ENCODE measurements at places on chromosomes 16 and 17. TPM values are rescaled to one million over a fixed set of nuclear protein-coding genes. Genes with fewer than 3 reads are reported as not detected.
A peak's percentile ranks its signal among the peaks of the same experiment; 100 is the strongest.

DNA sequence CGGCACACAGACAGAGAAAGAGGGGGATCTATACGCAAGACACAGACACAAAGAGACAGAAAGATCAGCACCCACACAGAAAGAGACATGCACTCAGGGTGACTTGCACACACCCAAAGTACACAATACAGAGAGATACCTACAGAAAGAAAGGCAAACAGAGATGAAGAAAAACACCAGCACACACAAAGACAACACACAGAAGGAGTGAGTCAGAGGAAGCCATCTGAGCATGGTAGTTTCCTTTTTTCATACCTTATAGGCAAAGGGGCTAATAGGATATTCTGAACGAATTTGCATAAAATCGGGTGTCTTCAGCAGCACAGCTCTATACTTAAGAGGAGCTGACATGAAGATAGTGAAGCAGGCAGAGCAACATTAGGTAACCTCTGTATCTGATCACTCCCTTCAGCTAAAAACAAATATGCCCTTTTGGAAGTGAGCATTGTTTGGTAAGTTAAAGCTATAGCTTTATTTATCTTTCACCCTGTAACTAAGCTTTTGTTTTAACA is 198.6 kb downstream of the AATF start:
- DNase-seq = no peak

DNA sequence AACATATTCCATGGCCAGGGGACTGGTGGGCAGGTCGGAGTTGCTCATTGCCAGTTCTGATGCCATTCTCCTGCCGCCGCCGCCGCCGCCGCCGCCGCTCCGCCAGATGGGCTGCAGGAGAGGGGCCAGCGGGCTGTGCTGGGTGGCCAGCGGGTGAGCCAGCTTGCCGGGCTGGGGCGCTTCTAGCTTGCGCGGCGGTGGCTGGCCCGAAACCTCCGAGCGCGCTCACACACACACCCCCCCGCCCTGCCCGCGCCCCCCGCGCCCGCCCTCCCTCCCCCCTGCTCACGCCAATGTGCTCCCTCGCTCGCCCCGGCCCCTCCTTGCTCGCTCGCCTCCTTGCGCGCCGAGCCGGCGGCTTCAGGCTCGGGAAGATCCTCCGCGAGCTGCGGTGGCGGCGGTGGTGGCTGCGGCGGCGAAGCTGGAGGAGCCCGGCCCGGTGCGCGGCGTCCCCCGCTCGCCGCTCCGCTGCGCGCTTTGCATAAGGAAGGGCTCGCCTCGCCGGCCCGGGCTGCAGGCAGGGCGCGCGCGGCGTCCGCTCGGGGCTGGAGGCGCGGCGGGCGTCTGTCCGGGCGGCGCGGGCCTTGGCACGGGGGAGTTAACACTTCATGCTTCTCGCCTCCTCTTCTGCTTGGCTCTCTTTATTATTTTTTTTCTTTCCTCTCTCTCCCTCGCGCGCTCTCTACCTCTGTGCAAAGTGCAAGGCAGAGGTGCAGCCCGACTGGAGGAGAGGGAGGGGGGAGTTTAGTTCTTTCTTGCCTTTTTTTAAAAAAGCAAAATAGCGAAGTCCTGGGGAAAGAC is 500 bp downstream of the MAF start:
- no peak for DNase-seq

The GRAP gene
- polyA plus RNA-seq = 2.4 TPM

The COPZ2 gene
- polyA plus RNA-seq = 39.5 TPM

DNA sequence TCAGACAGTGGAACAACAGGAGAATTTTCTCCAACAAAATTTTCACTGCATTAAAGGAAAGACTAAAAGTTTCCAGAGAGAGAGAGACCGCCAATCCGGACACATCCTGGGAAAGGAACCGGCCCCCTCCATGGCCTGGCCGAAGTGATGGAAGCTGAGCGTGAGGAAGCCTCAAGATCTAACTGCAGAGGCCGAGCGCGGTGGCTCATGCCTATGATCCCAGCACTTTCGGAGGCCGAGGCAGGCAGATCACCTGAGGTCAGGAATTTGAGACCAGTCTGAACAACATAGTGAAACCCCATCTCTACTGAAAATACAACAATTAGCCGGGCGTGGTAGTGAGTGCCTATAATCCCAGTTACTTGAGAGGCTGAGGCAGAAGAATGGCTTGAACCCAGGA is 3.9 kb downstream of the CTRB2 start:
- DNase-seq = peak; percentile 30

The CCL5 gene
- 3.5 TPM for polyA plus RNA-seq

The SULT1A2 gene
- 0.54 TPM for polyA plus RNA-seq

The VTN gene
- polyA plus RNA-seq = 0.64 TPM

- no peak for DNase-seq
Observed at GRCh38 chr16:85327731-85328675, 215.7 kb upstream of the CIBAR2 start.

DNA sequence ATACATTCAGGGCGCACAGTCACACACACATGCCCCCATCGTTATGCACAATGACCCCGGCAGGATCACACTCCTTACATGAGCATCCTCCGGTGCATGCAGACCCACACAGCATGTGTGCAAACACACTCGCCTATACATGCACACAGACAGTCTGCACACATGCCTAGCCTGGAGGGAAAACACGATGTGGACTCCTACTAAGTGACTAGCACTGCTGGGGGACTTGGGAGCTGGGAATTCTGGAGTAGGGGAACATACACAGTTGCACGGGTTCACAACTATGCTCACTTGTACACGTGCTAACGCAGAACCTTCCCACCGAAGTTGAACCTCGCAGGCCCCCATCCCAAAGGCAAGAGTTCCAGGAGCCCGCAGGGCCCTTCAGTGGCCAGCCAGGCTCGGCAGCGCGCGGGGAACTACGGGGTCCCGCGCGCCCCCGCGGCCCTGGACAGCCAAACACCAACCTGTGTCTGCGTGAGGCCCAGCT is 2.0 kb downstream of the DLX3 start:
- DNase-seq = no peak

GRCh38 chr16:84986102-84986501 is 25.2 kb downstream of the ZDHHC7 start:
- DNase-seq = no peak

The MRPL38 gene
- 65.4 TPM for polyA plus RNA-seq

The MILR1 gene
- polyA plus RNA-seq = 3.1 TPM

DNA sequence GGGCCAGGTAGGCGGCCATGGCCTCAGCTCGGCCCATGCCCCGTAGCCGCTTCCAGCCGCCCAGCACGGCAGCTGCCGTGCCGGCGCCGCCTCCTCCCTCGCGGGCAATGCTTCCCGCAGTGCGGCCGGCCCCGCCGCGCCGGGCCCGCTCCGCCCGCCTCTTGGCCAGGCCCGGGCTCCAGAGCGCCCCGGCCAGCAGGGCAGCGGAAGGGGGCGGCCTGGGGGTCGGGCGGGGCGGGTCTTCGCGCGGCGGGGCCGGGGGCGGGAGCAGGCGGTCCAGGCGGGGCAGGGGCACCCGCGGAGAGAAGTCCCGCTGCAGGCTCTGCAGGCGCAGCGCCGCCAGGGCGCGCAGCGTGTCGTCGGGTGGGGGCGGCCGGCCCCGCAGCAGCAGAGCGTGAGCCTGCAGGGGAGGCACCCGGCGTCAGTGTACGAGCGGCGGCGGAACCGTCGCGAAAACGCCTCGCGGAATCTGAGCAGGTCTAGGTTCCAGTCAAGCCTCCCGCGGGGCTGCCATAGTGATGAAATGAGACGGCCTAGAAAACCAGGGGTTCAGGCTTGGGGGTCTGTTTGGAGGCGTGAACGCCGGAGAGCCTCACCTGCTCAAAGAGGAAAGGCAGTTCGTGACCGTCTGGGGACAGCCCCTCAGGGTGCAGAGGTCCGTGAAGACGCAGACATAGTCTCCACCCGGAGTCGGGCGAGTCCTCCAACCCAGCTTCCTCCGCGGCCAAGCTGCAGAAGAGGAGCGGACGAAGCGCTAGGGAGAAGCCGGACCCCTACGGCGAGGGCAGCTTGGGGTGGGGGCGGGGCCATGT is 6.6 kb downstream of the PLEKHH3 start:
- DNase-seq = no peak

- DNase-seq = no peak
Observed at GRCh38 chr16:3953728-3954410, 73.4 kb upstream of the CREBBP start.

GRCh38 chr16:70678121-70678897 is 7.5 kb downstream of the MTSS2 start:
- DNase-seq = no peak

DNA sequence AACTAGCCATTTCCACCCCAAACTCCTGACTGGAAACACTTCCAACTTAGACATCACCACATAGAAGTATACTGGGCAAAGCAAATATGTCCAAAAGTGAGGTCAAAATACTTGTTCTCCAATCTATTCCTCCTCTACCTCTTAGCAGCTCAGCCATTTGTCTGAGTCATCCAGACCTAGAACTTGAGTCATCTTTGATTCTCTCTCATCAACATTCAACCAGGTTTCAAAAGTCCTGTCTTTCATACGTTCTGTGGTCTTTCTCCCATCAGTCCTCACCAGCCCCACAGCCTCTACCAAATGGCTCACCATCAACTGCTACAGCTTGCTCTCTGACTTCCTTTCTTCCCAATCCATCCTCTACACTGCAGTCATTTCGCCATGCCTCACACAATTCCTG is 6.8 kb downstream of the ANKFY1 start:
- DNase-seq = no peak

The KCNH6 gene
- polyA plus RNA-seq = not detected

The DPEP2 gene
- polyA plus RNA-seq = 0.80 TPM

GRCh38 chr16:87739801-87740200 is 26.0 kb downstream of the KLHDC4 start:
- no peak for DNase-seq

The ZNF469 gene
- 8.8 TPM for polyA plus RNA-seq

The TMEM220 gene
- polyA plus RNA-seq = 10.7 TPM
